ENCODE measurements at places on chromosomes 12 and 14.

- no peak for DNase-seq
These were observed 32.6 kb upstream of the PLEKHG3 start for GRCh38 chr14:64671591-64671990.

- no peak for DNase-seq
These were observed 133.6 kb upstream of the SLC35F4 start for GRCh38 chr14:57999471-57999870.

DNA sequence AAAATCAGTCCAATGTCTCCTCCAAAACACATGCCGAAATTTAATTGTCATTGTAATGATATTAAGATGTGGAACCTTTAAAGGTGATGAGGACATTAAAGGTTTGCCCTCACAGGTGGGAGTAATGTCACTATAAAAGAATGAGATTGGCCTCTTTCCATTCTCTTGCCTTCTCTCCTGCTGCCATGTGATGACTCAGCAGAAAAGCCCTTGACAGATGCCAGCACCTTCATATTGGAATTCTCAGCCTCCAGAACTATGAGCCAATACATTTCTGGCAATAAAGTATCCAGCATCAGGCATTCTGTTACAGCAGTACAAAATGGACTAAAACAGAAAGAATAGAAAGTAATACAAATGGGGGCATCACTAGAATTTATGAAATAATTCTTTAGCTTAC is 609.7 kb downstream of the SLC16A7 start:
- no peak for DNase-seq

DNA sequence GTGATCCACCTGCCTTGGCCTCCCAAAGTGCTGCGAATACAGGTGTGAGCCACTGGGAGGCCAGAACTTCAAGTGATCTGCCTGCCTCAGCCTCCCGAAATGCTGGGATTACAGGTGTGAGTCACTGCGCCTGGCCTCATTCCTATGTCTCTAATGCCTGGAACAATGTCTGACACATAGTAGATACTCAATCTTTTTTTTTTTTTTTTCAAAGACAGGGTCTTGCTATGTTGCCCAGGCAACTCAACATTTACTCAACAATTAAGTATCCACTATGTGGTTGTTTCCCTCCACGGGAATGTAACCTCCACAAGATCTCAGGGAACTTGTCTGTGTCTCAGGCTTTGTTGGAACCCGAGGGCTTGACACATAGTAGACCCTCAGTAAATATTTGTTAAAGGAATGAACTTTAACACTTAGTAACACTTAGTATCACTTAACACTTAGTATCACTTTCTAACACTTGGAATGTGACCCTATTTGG is 3.0 kb upstream of the TMEM120B start:
- no peak for DNase-seq

GRCh38 chr12:52274521-52275120 is at the start of gene KRT86:
Gene KRT86 (plus strand): TSS chr12:52274645. CDS start chr12:52301917, 27,272 bp downstream.
- no peak for DNase-seq

GRCh38 chr14:51507511-51507905 is 144.2 kb upstream of the FRMD6 start:
- no peak for DNase-seq

- DNase-seq: no peak
These were observed 44.7 kb downstream of the TCHP start for GRCh38 chr12:109944561-109945359.

GRCh38 chr14:72647782-72648181 is 246.1 kb downstream of the DPF3 start:
- no peak for DNase-seq

DNA sequence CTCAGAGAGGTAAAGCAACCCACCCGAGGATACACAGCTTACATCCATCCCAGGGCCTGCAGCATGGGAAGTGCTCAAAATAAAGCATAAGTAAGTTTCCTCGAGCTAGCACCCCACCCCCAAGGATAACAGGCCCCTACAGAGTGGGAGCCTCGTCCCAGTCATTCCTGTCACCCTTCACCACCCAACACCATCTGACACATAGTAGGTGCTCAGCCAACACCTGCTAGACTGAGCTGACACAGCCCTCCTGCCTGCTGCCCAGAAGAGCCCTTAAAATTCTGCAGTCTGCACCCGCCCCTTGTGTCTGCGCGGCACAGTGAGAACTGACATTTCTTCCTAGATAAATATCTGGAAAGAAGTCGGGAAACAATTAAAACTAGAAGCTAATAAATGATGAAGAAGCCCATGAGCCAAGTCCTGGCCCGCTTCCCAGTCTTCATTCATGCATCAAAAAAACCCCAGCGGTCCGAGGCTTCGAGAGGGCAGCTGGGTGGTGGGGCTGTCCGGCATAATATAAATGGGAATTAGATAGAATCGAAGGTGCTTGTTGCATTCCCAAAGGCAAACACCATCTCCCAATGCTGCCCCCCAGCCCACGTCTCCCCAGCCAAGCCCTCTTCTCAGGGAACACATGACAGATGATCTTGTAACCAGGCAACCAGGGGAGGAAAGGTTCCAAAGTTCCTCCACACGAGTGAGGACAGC is 76.2 kb downstream of the BCL11B start:
- DNase-seq: no peak

All from T-helper 2 cell (primary cell).